ENCODE measurements at places on chromosomes 2 and 18. TPM values are rescaled to one million over a fixed set of nuclear protein-coding genes. Genes with fewer than 3 reads are reported as not detected.

The DIPK1C gene
- not detected for total RNA-seq

The MBP gene
- total RNA-seq, result 38.9 TPM

The GALR1 gene
- total RNA-seq, result 0.04 TPM

The GALNT14 gene
- 29.0 TPM for total RNA-seq

The KCNJ13 gene
- not detected for total RNA-seq

The DAW1 gene
- not detected for total RNA-seq

The KIF5C gene
- total RNA-seq, result 0.41 TPM

The SLC9A4 gene
- 0.40 TPM for total RNA-seq

The CCDC68 gene
- 0.11 TPM for total RNA-seq

The RNF125 gene
- 10.7 TPM for total RNA-seq

The CXCR4 gene
- total RNA-seq, result 28.6 TPM

The SLC35F5 gene
- 66.2 TPM for total RNA-seq

The PRKAG3 gene
- total RNA-seq, result not detected

The NXPH2 gene
- total RNA-seq, result not detected

The TTC27 gene
- total RNA-seq, result 18.4 TPM

The NCOA1 gene
- total RNA-seq, result 31.6 TPM

The CLASP1 gene
- 33.4 TPM for total RNA-seq

The CCDC121 gene
- 3.1 TPM for total RNA-seq

The FEV gene
- not detected for total RNA-seq

The DLX1 gene
- total RNA-seq, result not detected

The ANKRD44 gene
- total RNA-seq, result 4.5 TPM

The CYRIA gene
- total RNA-seq, result 5.1 TPM

The SLC38A11 gene
- 2.5 TPM for total RNA-seq

The CGREF1 gene
- 4.6 TPM for total RNA-seq

The KLHL41 gene
- total RNA-seq, result not detected

The MAL gene
- 472 TPM for total RNA-seq

The TTR gene
- not detected for total RNA-seq

The EDAR gene
- total RNA-seq, result 3.9 TPM

The CXCR1 gene
- not detected for total RNA-seq

The HOXD13 gene
- not detected for total RNA-seq

The CCDC148 gene
- total RNA-seq, result 0.19 TPM

The DYSF gene
- 5.5 TPM for total RNA-seq

The GCA gene
- total RNA-seq, result 9.3 TPM

The MAP3K2 gene
- 29.4 TPM for total RNA-seq

The CTNNA2 gene
- not detected for total RNA-seq

The GDF7 gene
- total RNA-seq, result 0.26 TPM

The CTAGE1 gene
- not detected for total RNA-seq

The LAMA3 gene
- 43.6 TPM for total RNA-seq

The AMER3 gene
- total RNA-seq, result not detected

The CRYGA gene
- total RNA-seq, result not detected

The GAD1 gene
- total RNA-seq, result not detected

The ATP8B1 gene
- total RNA-seq, result 20.2 TPM

The FMNL2 gene
- total RNA-seq, result 15.9 TPM

The SPAST gene
- total RNA-seq, result 13.3 TPM

The CPLX4 gene
- total RNA-seq, result not detected

The HSPE1 gene
- total RNA-seq, result 140 TPM

The GPR155 gene
- 9.9 TPM for total RNA-seq

The ADCYAP1 gene
- 0.29 TPM for total RNA-seq

The EFR3B gene
- total RNA-seq, result 0.29 TPM

The ZSWIM2 gene
- total RNA-seq, result not detected

The MYO3B gene
- total RNA-seq, result 0.18 TPM

The CDC42EP3 gene
- total RNA-seq, result 0.57 TPM

The GRB14 gene
- total RNA-seq, result 2.5 TPM

The SERPINB12 gene
- 0.76 TPM for total RNA-seq

The DIS3L2 gene
- 14.5 TPM for total RNA-seq

The ITPRIPL1 gene
- total RNA-seq, result 4.1 TPM

The ALPI gene
- not detected for total RNA-seq

The PDE11A gene
- not detected for total RNA-seq

The FAM237A gene
- not detected for total RNA-seq
